EL (cell line): ENCODE measurements at places on chromosomes 2 and 18.

DNA sequence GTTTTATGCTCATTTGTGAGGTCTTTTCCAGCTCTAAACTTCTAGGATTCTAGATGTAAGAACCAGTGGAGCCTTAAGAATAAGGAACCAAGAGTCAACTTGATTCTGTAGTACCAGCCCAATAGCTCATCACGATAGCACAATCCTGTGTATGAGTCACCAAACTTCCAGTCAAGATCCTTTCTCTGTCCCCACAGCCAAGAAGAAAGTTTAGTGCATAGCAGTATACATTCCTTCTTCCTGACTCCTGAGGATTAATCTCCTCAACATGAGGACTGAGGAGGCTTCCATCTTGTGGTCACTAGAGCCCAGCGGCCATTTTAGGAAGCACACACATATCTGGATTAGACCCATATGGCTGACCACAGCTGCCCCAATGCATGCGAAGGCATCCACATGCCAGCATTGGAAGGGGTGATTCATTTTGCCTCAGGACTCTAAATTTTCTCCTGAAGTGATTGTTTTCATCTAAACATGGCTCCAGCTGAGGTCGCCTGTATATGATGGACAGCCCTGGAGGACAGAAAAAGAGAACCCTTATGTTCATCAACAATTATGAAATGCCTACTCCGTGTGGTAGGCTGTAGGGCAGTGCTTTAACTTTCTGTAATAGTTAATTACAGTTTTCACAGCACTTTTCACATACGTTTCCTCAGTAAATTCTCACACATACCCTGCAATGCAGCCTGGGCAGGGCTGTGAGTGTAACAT lies 53.5 kb downstream of the RASGRP3 start:
- peak; percentile 98 for DNase-seq

- DNase-seq = no peak
Observed at GRCh38 chr18:23020555-23021294, 87.6 kb downstream of the RBBP8 start.

DNA sequence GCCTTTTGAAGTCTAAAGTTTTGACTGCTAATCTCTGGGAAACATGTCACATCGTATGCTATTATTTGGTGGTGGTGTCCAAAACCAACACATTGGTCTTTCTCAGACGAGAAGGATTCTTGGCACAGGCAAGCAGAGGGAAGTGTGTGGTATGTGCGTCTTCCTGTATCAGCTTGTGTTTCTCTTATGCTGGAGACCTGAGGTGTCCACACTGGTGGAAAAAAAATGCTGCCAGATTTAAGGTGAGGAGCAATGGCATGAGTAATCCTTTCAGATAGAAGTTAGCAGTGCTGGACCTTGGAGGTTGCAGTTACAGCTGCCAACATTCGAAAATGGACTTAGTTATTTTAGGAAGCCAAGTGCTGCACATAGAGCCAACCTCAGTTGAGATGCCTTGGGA lies 11.7 kb upstream of the FHL2 start:
- DNase-seq = no peak

DNA sequence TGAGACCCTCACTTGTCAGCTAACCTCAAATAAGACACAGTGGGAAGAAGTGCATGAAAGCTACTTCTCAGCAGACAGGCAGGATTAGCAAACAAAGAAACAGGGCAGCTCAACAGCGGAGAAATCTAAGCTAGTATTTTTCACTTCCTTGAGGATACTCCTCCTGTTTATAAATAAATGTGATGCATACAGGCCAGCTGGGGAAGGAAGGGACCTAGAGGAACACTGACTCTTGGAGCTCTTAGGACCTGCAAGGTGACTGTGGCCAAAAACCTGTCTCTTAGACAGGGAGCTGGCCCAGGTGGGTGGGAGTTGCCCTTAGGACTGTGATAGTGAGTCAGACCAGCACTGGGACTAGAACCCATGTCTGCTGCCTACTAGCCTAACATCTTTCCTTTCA lies 4.8 kb downstream of the REEP1 start:
- no peak for DNase-seq

DNA sequence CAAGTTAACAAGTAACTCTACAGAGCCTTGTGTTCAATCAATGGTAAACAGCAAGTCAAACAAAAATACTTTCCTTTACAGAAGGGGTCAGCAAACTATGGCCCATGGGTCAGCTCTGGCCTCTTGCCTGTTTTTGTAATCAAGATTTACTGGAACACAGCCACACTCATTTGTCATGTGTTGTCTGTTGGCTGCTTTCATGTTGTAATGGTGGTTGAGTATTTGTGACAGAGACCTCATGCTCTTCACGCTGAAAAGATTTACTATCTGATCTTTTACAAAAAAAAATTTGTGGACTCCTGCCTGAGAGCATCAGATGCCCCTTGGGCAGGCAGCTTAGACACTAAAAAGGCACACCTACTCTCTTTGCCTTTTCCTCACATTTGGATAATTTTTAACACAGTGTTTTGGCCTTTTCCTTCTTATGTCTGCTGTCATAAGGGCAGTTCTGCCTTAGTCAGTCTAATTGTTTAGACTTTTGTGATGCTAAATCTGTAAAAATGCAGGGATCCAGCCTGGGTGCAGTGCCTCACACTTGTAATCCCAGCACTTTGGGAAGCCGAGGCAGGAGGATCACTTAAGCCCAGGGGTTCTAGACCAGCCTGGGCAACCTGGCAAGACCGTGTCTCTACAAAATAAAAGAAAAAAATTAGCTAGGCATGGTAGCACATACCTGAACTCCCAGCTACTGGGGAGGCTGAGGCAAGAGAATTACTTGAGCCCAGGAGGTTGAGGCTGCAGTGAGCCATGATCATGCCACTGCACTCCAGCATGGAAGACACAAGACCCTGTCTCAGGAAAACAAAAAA lies 18.3 kb downstream of the IL1B start:
- no peak for DNase-seq

DNA sequence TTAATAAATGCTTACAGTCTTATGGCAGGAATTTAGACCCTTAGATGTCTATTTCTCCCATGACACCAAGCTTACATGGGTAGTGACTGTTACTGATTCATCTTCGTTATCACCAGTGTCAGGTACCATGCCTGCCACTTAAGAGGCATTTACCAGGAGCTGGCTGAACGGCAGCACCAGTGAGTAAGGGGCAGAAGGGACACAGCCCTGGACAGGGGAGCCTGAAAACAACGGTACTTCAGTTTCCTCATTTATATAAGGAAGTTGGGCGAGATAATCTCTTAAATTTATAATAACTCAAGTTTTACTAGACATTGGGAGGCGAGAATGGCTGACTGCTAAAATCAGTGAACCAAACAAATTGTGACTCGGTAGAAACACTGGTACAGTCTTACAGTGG lies 1.2 kb downstream of the COA5 start:
- no peak for DNase-seq

DNA sequence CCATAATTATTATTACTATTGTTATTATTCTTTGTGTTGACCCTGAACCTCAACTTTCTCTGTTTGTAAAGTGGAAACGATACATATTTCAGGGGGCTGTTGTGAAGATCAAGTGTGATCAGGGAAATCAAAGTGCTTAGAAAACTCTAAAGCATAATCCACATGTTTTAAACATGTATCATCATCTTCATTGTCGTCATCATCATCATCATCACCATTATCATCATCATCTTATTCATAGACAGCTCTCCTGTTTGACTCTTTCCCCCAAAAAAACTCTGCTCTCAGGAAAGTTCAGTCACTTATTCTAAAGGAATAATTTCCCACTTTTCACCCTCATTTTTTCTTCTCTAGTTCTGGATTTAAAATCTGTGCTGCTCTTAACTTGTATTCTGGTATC lies 5.0 kb downstream of the PTPRN start:
- DNase-seq = no peak

DNA sequence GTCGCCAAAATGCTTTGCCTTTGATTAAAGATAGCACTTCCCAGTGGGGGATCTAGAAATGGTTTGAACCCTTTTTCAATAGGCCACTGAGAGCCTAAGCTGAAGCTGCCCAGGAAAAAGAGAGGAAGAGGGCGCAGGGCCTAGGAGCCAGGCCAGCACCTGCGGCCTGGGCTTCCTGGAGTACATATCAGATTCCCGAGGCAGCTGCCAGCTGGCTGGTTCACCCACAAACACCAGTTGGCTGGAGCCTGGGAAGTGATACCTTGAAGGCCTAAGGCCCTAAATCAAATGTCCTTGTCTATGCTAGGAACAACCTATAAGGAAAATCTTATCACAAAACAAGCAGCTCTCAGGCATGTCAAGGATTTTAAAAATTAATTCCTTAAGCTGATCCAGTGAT lies 37.1 kb downstream of the ANKRD44 start:
- DNase-seq = no peak

DNA sequence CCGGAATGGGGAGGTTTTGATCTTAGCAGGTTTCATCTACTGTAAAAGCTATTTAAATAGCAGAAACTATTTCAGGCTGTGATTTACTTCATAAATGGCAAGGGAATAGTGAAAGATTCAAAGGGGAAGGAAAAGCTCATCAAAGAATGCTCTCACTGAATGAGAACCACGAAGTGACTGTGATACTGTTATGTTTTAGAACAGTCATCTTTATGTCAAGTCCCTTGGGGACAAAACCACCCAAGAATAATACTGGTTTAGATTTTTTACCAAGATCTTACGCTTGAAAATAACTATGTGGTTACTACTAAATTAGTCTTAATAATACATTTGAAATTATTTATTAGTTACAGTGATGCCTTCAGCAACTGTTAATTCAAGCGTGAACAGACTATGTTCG lies 28.1 kb downstream of the FARSB start:
- no peak for DNase-seq

- DNase-seq = no peak
Observed at GRCh38 chr2:96111823-96112500, 4.4 kb downstream of the ADRA2B start.

GRCh38 chr18:24443870-24444269 lies 16.6 kb upstream of the HRH4 start:
- DNase-seq = no peak

- no peak for DNase-seq
Observed at GRCh38 chr18:63073481-63073880, 246.1 kb downstream of the BCL2 start.

GRCh38 chr2:200125444-200126284 lies 170.3 kb downstream of the MAIP1 start:
- no peak for DNase-seq

- DNase-seq = peak; percentile 39
Observed at GRCh38 chr2:190533175-190533967, 1.2 kb downstream of the NEMP2 start.

DNA sequence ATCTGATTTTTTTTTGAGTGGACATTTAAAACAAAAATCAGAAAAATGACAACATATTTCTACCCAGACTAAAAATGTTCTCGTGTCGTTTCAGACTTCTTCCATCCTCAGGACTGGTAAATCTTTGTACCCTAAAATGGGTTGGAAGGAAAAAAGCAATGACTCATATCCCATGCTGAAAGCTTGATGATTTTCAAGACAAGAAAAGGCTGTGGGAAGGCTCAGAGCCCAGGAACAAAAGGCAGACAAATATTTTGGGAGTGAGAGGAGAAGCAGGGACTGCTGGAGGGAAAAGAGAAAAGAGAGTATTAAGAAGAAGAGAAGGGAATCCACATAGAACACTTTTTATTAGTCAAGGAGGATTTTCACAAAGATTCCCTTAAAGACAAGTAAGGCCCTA lies 77.1 kb upstream of the CTAGE1 start:
- DNase-seq = peak; percentile 71

DNA sequence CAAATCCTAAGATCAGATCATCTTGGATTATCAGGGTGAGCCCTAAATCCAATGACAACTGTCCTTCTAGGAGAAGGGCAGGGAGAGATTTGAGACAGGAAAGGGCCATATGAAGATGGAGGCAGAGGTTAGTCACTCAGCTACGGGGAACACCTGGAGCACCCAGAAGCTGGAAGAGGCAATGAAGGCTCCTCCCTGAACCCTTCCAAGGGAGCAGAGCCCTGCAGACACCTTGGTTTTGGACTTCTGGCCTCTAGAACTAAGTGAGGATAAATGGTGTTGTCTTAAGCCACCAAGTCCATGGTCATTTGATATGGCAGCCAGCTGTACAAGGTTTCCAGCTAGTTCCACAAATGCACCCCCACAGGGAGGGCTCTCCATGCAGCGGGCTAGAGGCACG lies 6.9 kb upstream of the PTPN2 start:
- DNase-seq = no peak

- DNase-seq = peak; percentile 70
Observed at GRCh38 chr18:23918395-23919032, 96.0 kb upstream of the TTC39C start.

GRCh38 chr18:72542342-72542741 lies 1.8 kb downstream of the CBLN2 start:
- DNase-seq = no peak

DNA sequence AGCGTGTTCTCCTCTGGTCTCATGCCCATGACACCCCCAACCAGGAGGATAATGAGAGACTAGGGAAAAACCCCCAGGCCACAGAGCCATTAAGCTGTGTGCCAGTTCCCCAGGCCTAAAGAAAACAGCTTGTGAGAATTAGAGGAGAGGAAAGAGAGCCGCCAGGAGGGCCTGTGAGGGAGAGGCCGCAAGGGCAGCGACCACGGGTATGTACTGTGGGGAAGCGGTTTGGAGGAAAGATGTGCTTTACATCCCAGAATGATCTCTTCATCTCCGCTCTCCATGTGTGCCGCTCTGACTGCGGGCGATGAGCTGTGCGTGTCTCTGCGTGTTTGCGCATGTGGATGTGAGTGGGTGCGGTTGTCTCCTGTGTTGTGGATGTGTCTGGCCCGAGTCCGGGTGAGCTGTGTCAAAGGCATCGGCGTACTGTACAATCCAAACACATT lies 82.9 kb downstream of the DYSF start:
- no peak for DNase-seq

DNA sequence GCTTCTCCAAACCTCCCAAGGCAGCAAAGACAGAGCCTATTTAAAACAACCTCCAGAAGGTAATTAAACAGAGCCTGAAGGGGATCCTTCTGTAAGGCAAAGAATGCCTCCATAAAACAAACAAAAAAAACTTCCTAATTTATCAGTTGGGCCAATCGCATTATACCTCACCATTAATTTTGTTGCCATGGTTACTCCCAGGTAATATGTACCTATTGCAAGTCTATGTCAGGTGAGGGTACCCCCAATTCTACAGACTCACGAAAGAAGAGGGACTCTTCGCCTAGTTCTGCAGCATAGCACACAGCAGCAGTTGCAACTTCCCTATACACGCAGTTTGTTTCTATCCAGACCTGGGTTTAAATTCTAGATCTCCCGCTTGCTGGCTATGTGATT lies 38.8 kb downstream of the SFXN5 start:
- DNase-seq = no peak
